ENCODE measurements at places on chromosomes 5 and 9.

GRCh38 chr5:158777647-158778350 is 321.9 kb downstream of the EBF1 start:
- no peak for DNase-seq

DNA sequence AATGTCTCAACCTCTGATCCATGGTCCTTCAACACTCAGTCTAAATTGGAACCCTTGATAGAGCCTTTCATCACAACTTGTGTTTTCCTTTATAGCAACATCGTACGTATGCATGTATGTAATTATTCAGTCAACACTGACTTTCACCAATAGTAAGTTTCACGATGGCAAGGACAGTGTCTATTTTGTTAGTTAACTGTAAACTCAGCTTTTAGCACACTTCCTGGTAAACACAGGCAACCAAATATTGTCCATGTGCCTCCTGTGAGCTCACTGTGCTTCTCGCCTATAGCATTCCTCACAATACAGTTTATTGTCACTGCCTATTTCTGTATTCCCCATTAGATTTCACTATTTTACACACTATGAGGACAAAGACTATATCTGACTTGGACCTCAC is 323.1 kb downstream of the DEPDC1B start:
- DNase-seq = no peak

- DNase-seq = no peak
These were observed 453.3 kb downstream of the KIF4B start for GRCh38 chr5:155466851-155467250.

DNA sequence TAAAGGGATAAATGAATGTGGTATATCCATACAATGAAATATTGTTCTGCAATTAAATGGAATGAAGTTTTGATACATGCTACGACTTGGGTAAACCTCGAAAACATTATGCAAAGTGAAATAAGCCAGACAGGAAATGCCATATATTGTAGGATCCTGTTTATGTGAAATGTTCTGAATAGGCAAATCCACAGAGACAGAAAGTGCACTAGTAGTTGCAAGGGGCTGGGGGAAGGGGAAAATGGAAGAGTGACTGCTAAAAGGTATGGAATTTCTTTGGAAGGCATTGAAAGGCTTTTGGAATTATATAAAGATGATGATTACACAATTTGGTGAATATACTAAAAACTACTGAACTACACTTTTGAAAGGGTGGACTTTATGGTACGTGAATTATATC is 97.0 kb downstream of the FOXD1 start:
- no peak for DNase-seq

- no peak for DNase-seq
These were observed 80.0 kb downstream of the AK8 start for GRCh38 chr9:132797861-132798659.

- DNase-seq = no peak
These were observed 115.2 kb upstream of the ST8SIA4 start for GRCh38 chr5:101018299-101018698.

DNA sequence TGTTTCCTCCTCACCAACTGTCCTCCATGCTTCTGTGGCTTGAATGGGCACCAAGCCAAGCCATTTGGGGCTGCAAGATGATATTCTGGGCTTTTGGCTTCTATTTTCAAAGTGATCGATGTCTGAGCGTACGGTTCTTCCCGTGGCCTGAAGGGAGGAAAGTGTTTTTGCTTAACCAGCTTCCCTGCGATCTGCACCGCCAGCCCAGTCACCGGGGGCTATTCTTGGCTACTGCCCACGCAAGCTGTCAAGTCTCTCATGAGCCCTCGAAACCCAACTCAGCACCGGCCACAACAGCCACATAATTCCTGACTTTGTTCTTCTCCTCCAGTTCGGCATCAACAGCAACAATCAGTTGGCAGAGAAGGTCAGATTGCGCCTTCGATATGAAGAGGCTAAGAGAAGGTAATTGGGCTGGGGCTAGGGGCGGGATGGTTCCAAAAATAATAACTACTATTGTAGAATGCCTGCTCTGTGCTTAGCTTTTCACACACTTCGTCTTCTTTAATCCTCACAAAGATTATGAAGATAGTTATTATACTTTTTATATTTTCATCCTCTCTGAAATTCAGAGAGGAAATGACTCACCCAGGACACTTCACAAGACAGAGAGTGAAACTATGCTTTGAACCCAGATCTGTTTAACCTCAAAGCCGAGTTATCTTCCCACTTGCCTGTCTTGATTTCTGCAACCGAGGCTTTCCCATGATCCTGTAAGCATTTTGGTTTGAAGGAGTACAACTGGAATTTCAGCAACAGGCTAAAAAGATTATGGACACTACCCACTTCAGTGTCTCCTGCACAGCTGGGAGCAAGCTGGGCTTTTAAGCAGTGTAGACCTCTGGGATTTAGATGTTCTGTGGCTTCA is 76.4 kb upstream of the RARS1 start:
- DNase-seq = peak; percentile 15

DNA sequence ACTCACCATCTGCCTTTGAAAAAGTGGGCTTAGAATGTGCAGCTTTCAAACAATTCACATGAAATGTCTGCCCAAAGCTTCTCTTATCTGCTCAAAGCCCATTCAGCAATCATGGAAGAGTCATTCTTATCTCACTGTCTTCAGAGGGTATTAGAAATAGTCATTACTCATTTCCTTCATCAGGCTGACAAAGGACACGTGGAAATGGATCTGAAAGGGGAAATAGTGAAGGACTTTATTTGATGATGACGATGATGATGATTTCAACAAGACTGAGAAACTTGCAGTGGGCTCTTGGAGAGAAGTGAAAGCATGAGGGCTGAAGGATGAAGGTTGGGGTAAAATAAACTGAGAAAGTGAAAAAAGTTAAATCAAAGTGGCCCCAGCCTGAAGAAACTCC is 194.3 kb downstream of the SMARCA2 start:
- DNase-seq = peak; percentile 81

DNA sequence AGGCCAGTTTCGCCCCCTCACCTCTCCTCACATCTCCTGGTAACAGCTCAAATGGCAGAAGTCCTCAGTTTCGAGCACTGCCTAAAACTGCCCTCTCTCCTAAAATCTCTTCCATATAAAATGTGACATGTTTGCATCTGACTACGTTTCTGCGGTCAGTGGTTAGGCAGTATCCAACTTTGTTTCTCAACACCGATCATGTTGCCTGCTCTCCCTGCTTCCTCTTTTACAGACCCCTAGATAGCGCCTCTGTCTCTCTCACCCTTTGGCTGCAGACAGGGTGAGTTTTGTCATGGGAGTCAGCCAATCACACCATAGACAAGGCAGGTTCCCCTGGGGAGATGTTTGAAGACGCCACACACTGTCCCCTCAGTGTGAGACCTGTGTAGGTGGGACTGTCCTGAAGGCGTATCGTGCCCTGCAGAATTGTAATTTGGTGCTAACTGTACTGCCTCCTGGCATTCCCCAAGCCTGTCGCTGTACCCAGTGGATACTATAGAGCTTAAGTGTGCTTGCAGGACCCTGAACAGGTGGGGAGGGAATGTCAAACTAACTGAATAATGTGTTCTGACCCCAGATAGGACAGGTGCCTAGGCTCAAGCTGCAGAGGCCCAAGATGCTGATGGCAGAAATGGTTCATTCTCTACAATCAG is 1.1 kb downstream of the HEXB start:
- DNase-seq = peak; percentile 94

- DNase-seq = no peak
These were observed 608.7 kb upstream of the FAM174A start for GRCh38 chr5:99926463-99926862.

DNA sequence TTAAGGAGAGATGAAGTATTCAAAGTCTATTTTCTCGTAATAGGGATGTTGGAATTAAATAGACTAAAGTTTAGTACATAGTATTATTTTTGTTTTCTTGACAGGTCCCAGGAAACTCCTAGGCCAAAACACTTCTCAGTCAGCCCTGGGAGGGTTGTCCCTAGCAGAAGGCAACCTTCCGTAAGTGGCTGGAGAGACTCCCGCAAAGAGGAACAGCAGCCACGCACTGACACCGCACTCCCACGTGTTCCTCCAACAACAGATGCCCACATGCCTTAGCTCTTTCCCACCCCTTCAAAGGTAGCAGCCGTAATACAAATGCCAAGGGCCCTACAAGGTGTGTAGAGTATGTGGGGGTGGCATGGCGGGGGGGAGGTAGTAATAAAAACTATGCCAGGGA is 28.4 kb downstream of the PCDHGC5 start:
- peak; percentile 23 for DNase-seq

- DNase-seq = no peak
These were observed 166.0 kb downstream of the TTLL11 start for GRCh38 chr9:121927081-121927480.

DNA sequence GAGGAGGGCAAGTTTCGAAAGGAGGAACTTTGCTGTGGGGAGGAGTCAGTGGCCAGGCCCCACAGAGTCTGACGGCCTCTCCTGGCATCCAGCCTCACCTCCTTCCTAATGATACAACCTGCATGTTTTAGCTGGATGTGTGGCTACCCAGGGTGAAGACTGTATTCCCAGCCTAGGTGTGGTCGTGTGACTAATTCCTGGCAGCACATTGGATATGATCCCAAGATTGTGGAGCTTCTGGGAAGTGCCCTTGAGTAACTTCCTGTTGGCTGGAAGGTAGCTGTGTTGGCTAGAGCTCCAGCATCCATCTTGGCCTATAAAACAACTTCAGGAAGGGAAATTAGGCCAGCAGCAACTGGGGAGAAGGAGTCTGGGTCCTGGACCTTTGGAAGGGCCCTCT is 19.0 kb upstream of the LPCAT1 start:
- DNase-seq = no peak

DNA sequence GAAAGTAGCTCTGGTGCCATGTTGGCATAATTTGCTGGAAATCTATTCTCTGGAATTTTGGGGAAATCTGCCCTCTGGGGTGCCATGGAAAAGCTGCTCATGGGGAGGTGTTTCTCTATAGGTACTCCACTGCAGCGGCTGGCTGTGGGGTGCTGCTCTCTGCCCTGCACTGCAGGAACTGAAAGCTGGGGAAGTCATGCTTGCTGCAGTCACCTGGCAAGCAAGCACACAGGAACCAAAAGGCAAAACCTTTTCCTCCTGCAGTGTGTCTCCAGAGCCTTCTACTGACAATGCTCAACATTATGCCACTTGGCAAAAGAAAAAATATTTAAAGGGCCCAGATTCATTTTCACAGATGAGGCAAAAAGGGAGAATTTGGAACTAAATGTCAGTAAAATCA is 25.8 kb upstream of the CARNMT1 start:
- no peak for DNase-seq

DNA sequence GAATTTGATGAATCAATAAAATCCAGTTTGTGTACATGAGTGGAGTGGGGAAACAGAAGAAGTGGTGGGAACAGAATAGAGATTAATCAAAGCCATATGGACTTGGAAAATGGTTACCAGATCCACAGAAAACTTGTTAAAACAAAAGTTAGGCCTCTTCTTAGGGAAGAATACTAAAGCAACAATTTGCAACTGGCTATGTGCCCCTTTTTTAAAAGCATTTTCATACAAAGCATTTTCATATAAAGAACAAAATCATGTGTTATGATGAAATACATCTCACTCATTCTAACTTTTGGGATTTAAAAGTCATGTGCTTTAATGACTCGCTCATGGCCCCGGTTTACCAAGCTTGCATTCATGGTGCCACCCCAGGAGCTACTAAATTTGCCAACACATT is 276.9 kb downstream of the EFNA5 start:
- no peak for DNase-seq

- DNase-seq = no peak
These were observed 2.1 kb downstream of the ARHGEF37 start for GRCh38 chr5:149583394-149583793.

GRCh38 chr5:547086-547924 is 23.1 kb upstream of the SLC9A3 start:
- no peak for DNase-seq

GRCh38 chr5:124104344-124104743 is 592.4 kb downstream of the CSNK1G3 start:
- DNase-seq = no peak

DNA sequence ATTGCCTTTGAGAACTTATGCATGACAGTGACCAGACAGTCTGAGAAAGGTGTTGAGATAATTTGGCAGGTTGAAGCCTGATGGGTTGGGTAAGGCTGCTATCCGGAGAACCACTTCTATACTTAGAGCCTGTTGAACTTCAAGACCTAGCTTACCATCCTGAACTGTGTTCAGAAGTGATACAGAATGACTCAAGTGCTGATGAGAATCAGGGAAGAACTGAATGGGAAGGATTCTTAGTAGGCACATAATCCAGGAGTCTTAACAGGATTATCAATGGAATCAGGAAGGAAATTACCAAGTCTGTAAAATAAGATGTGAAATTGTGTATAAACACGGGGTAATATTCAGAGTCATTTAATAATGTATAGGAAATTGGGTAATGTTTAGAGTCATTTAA is 9.0 kb upstream of the PAPPA start:
- DNase-seq = no peak

- DNase-seq = no peak
These were observed 43.7 kb downstream of the BICD2 start for GRCh38 chr9:92720807-92721535.

DNA sequence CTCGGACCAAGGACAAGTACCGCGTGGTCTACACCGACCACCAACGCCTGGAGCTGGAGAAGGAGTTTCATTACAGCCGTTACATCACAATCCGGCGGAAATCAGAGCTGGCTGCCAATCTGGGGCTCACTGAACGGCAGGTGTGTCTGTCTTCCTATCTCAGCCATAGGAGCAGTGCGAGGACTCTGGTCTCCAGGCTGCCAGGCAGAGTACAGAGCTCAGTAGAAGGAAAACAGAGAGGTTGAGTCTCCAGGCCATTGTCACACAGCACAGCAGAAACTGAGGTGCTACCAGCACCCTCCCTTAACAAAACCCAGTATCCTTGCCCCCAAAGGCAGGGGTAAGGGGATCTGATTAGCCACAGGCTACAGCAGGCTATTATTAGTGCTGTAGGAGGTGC is 7.1 kb upstream of the SLC6A7 start:
- DNase-seq = no peak

DNA sequence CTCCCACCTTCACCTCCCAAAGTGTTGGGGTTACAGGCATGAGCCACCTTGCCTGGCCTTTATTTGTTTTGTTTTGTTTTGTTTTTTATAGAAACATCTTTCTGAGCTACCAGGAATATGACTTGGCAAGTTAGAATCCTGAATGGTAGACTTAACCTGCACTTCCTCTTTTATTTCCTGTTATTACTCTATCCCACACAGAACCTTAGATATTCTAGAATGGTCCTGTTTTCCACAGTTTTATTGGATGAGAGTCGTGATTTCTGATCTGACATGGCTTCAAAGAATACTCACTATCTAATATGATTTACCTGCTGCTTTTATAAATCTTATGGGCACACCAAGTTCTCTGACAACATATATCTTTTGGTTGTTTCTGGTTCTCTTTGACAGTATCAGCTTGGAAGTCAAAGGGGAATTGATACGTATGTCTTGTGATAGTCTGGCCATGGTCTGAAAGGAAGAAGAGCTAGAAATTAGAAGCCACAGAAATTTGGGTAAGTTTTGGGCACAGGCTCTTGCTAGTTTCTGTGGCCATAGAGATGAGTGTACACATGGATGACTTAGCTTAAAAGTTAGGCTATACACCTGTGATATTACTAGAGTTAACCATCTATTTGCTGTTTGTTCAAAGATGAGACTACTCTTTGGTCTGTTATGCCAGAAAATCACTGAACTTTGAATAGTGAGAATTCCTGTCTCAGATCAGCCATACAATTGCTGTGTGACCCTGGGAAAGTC is 4.7 kb upstream of the PANK3 start:
- DNase-seq = no peak

- DNase-seq = no peak
These were observed 52.0 kb upstream of the PTGER4 start for GRCh38 chr5:40627706-40628105.

- no peak for DNase-seq
These were observed 46.6 kb downstream of the ADAMTSL1 start for GRCh38 chr9:18520416-18521047.

- peak; percentile 28 for DNase-seq
These were observed 483 bp downstream of the G3BP1 start for GRCh38 chr5:151772029-151772845.

Data from inflammatory macrophage (primary cell).